ENCODE measurements at places on chromosomes 2 and 18.

DNA sequence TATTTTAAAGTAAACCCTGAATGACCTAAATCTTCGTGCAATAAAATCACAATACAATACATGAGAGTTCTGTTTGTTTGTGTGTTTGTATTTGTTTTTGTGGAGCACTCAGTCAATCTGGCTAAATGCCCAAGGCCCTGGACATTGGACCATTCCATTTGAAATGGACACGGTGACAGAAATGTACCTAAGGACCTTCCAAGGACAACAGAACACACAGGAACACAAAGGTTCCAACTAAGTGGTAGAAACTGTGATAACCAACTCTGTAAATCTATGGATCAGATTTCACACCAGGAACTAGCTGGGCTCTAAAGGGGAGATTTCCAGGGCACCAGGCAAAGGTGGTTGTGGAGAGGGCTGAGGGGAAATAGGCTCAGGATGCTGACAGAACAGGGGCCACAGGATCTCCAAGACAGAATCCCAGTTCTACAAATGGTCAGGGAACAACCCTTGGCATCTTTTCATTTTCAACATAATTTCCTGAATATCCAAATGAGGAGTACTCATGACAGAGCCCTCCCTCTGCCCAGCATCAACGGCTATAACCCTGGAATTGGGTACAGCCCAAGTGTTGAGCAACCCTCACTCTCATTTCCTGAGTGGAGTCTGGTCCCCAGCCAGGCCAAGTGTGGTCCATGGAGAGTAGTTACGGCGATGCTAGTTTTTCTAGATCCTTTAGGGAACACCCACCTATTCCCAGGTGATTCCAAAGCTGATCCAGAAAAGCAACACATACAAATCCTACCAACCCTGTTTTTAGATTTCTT, 78.4 kb downstream of the NCKAP5 start:
- no peak for DNase-seq

- no peak for DNase-seq
These were observed 652.4 kb downstream of the SLC4A3 start for GRCh38 chr2:220279840-220280239.

GRCh38 chr2:7572450-7572849, 655.2 kb downstream of the RNF144A start:
- no peak for DNase-seq

GRCh38 chr18:48711651-48712486, 173.0 kb downstream of the CTIF start:
- peak; percentile 69 for DNase-seq

GRCh38 chr2:239644011-239644410, 243.2 kb upstream of the HDAC4 start:
- peak; percentile 11 for DNase-seq

GRCh38 chr2:202609381-202610145, 25.2 kb upstream of the FAM117B start:
- DNase-seq = peak; percentile 87

- no peak for DNase-seq
These were observed 486.4 kb upstream of the SPRED2 start for GRCh38 chr2:65918760-65919187.

GRCh38 chr18:39842366-39842914, 2112.6 kb upstream of the PIK3C3 start:
- DNase-seq = no peak

DNA sequence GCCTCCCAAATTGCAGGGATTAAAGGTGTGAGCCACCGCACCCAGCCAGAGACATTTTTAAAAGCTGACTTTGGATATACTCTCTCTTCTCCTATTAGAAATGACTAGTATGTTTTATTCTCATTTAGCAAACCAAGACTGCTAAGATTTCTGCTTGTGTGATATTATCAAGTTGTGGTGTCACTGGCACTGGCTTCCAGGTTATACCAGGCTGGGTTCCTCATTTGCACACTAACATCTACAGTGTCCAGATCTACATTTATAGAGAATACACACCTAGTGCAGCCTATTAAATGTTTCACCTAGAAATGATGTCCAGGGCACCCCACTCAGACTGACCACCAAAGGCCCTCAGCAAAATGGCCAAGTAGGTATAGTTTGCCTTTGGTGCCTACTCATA, 265.3 kb upstream of the STON1 start:
- DNase-seq = no peak

- no peak for DNase-seq
These were observed 88.9 kb downstream of the POLE4 start for GRCh38 chr2:75047189-75047991.

- no peak for DNase-seq
These were observed 181.1 kb upstream of the ARL4C start for GRCh38 chr2:234677758-234678538.

DNA sequence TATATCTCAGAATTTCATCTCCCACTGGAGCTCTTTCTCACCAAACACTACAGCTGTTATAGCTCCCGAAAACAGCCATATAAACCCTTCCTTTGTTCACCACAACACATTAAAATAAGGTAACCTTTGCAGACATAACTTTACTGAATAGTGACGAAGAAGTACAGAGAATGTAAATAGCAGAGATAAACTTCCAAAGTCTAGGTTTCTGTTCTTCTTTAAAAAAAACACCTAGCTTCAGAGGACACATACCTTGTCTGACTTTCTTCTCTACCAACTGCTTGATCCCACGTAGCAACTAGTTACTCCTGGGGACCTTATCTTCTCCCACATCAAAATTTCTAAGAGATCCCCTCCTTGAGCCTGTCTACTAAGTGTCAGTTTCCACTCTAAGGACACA, 32.3 kb downstream of the ATL2 start:
- DNase-seq = peak; percentile 2

GRCh38 chr2:134819334-134819733, 19.1 kb upstream of the ACMSD start:
- no peak for DNase-seq

- DNase-seq = no peak
These were observed 43.2 kb downstream of the HNMT start for GRCh38 chr2:138007431-138007830.

DNA sequence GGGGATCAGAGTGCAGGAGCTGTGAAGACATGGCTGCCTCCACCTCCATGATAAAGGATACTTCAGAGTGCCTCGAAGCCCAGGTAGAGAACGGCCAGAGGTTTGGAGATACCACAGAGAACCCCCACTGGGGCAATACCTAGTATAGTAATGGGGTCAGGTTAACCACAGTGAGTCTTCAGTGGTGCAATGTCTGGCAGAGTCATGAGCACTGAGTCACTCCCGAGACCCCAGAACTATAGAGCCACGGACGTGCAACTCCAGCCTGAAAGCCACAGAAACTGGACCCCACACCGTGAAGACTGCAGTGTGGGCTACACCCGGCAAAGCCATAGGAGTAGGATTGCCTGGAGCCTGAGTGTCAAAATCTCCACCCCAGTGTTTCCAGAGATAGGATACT, 746.6 kb downstream of the CBLN2 start:
- DNase-seq = no peak

Measured in GM12865 (cell line).